ENCODE measurements at places on chromosomes 16 and 17.

DNA sequence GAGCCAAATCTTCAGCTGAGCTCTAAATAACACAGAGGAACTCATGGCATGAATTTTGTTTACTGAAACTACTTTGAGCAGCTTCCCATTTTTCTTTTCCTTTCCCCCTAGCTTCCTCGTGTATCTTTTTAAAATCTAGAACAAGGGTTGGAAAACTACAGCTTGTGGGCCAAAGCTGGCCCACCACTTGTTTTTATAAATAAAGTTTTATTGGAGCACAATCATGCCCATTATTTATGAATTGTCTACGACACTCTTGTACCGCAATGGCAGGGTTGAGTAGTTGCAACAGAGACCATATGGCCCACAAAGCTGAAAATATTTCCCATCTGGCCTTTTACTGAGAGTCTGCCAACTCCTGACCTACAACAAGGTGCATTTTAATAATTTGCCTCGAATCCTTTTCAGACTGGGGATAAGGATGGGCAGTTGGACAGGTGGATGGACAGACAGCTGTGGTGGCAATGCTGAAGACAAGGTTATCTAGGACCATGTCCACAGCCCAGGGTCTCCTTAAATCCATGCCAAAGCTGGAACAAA, 87.7 kb downstream of the RMI2 start:
- no peak for DNase-seq

DNA sequence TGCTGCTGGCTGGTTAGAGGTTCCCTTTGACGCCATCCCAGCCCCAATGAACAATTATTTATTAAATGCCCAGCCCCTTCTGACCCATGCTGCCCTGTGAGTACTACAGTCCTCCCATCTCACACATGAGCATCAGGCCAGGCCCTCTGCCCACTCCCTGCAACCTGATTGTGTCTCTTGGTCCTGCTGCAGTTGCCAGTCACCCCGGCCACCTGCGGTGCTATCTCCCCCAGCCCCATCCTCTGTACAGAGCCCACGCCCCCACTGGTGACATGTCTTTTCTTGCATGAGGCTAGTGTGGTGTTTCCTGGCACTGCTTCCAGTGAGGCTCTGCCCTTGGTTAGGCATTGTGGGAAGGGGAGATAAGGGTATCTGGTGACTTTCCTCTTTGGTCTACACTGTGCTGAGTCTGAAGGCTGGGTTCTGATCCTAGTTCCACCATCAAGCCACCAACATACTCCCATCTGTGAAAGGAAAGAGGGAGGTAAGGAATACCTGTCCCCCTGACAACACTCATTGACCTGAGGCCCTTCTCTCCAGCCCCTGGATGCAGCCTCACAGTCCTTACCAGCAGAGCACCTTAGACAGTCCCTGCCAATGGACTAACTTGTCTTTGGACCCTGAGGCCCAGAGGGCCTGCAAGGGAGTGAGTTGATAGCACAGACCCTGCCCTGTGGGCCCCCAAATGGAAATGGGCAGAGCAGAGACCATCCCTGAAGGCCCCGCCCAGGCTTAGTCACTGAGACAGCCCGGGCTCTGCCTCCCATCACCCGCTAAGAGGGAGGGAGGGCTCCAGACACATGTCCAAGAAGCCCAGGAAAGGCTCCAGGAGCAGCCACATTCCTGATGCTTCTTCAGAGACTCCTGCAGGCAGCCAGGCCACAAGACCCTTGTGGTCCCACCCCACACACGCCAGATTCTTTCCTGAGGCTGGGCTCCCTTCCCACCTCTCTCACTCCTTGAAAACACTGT, 11.3 kb downstream of the CX3CL1 start:
- peak; percentile 8 for DNase-seq

GRCh38 chr17:75778861-75779249, 5.8 kb upstream of the UNK start:
- DNase-seq = no peak

DNA sequence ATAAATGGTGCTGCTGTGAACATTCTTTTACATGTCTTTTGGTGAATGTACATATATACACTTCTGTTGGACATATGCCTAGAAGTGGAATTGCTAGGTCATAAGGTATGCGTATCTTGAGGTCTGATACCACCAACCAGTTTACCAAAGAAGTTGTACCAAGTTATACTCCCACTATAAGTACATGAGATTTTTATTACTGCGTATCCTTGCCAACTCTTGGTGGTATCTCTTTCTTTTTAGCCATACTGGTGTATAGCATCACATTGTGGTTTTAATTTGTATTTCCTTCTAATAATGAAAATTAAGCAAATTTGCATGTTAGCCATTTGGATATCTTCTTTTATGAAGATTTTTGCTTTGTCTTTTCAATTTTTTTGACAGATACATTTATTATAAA, 80.5 kb downstream of the ATF7IP2 start:
- no peak for DNase-seq

GRCh38 chr16:23863511-23864422, 28.0 kb downstream of the PRKCB start:
- DNase-seq = no peak

- no peak for DNase-seq
Observed at GRCh38 chr17:73045724-73046123, 46.8 kb downstream of the SLC39A11 start.

- DNase-seq = no peak
Observed at GRCh38 chr17:75822119-75822799, 21.9 kb downstream of the UNC13D start.

GRCh38 chr17:17122781-17123483, 80.7 kb downstream of the MPRIP start:
- no peak for DNase-seq

GRCh38 chr16:986925-987582, 5.5 kb downstream of the SOX8 start:
- DNase-seq = no peak

- no peak for DNase-seq
Observed at GRCh38 chr16:3594316-3595109, 16.9 kb downstream of the SLX4 start.

DNA sequence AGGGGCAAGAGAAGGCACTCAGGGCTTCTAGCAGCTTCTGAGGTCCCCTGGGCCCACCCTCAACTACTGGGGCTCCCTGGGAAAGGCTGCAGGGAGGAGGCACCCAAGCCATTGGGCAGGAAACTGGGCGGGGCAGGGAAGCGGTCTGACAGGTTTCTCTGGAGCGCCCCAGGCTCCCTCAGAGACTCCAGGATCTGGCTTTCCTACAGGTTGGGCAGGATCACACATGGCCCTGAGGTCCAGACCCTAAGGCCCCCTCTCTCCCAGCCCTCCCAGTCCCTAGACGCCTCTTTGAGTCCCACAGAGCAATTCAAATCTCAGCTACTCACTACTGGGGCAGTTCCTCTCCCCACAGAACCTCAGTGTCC, 14.3 kb downstream of the JUP start:
- DNase-seq = no peak
